ENCODE measurements at places on chromosomes 3 and 15. TPM values are rescaled to one million over a fixed set of nuclear protein-coding genes. Genes with fewer than 3 reads are reported as not detected.

DNA sequence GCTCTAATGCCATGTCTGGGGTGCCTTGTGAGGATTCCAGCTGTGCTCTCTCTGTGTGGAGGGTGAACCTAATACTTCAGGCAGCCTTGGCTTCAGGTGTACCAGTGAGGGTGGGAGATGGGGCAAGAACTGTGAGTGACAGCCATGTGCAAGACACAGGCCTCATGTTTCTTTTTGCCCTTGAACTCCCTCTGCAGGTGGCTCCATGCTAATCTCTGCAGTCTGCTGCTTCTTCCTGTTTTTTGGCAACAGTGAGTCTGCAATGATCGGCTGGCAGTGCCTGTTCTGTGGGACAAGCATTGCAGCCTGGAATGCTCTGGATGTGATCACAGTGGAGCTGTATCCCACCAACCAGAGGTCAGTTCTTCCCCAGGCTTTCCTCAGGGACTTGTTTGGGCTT is 189.3 kb downstream of the SV2B start:
- DNase-seq, result peak; percentile 16

IL5RA gene
- total RNA-seq, result not detected

DNA sequence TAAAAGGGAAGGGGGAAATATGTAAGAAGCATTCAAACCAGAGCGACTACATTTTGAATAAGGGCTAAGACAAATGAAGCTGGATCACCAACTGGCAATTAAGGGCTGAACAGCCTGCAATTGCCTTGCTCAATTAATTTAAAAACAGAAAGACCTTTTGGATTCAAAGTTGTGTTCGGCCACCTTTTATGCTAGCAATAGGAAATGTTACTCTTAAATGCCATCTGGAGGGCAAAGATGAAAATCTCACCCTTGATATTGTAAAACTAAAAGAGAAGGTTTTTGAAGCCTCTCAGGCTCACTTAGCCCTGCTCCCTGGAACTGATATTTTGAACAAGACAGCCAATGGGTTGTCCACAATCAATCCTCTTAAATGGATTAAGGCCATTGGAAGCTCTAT is 44.2 kb downstream of the ACAD9 start:
- no peak for DNase-seq

DNA sequence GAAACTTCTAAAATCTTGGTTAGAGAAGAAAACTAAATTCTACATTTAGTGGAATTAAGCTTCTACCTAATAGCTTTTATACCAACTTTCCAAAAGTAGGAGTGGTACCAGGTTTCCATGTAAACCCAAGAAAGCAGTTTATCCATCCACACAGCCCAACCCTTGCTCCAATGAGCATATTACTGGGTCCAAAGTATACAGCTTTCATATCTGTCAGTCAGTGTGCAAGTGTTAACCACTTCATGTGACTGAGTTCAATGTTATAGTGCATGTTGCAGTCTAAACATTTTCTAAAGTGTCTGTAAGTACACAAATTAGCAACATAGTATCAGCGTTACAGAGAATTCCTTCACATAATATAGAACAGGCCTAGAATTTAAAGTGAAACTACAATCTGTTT is 73.2 kb downstream of the C3orf70 start:
- DNase-seq, result no peak

DNA sequence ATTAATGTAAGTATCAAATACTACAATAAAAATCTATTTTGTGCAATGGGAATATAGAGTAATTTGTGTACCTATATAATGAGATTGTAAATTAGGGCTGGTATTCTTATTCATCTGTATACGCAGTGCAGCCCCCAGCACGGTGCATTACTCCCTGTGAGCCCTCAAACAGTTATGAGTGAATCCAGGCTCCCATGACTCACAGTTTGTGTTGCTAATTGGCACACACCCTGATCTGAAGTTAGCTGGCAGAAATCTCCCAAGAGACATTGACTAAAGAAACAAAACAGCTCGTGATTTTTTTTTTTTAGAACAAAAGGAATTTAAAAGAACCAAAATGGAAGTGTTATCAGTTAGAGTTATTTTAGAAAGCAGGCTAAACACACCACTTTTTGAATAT is 15.7 kb downstream of the GK5 start:
- DNase-seq, result no peak
